ENCODE measurements at places on chromosomes 11 and 22.

DNA sequence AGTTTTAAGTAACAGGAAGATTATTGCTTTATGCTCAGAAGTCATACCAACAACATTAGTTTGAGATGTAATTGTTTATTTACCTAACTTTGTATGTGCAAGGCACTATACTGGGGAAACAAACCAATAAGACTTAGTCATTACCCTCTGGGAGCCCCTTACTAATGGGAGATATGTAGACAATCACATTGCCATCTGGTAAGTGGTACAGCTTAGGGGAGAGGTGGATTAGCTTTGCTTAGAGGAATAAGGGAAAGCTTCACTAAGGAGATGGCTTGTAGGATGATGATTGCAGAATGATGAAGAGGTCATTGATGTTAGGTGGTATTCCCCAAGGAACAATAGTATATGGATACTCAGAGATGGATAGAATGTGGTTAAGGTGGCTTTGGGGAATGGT lies 17.5 kb downstream of the EMSY start:
- no peak for DNase-seq

- DNase-seq: no peak
Observed at GRCh38 chr22:29912141-29912540, 29.2 kb downstream of the MTMR3 start.

DNA sequence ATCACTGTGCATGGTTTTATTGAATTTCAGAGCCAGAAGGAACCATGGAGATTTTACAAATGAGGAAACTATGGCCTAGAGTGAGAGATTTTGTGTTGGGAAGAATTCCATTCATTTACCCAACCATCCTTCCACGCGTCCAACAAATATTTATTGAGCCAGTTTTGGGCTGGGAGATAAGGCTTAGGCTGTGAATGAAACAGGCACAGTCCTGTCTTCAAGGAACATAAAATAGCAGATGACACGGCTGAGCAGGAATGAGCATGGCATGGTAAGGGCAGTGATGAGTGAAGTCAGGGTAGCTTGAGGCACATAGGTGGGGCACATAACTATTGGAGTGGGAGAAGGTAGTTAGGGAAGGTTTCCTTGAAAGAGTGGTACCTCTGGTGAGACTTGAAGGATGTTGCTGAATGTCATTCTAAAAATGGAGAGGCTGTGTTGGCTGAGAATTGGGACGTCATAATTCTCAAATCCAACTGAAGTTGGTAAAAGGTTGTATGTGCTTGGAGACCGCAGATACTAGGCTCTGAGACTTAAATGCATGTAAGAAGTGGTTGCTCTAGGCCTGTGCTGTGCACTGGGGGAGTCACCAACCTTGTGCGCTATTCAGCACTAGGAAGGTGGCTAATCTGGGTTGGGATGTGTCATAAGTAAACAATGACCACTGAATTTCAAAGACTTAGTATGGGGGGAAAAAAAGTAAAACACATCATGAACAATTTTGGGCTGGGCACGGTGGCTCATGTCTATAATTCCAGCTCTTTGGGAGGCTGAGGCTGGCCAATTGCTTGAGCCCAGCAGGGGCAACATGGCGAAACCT lies 51.9 kb downstream of the TEAD1 start:
- DNase-seq: no peak

GRCh38 chr22:23157560-23158515 lies 12.6 kb downstream of the RAB36 start:
- no peak for DNase-seq

Data from activated CD4-positive, alpha-beta T cell treated with anti-CD3 and anti-CD28 coated beads for 48 hours (primary cell).